Germinal center (tissue), 1 donor: ENCODE measurements at places on chromosomes 2 and 18.

DNA sequence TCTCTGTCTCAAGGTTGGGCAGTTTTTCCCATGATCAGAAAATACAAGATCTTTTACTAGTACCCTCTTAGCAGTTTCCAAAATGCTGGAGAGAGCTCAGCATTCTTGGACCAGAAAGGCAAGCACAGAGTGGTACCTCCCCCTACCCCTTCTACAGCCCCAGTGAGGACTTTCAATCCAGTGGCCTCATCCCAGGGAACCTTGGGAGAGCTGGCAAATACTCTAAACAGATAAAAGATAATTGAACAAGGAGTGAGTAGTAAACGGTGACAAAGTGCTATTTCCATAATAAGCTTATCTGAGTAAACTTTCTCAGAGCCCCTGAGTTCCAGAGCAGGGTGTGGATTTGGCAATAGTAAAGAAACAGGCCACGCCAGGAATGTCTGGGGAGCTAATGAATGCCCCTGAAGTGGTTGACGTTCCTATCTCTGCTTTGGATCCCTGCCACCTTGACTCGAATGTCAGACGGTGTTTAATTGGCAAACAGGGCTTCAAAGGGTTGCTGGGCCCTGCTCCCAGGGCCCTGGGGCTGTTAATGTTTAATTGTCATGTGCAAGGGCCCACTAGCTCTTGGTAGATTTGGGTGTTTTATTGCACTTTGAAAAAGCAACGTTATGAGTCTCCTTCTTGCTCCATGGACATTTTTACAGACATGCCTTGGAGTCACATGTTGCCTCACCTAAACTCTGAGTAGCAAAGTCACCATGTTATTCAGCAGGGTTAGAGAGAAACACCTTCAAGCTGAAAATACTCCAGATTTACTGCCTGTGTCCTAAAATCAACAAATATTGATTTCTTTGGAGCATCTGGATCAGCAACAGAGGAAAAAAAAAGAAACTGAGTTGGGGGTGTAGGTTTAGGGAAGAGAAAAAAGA is 239.9 kb downstream of the CYRIA start:
- no peak for DNase-seq

DNA sequence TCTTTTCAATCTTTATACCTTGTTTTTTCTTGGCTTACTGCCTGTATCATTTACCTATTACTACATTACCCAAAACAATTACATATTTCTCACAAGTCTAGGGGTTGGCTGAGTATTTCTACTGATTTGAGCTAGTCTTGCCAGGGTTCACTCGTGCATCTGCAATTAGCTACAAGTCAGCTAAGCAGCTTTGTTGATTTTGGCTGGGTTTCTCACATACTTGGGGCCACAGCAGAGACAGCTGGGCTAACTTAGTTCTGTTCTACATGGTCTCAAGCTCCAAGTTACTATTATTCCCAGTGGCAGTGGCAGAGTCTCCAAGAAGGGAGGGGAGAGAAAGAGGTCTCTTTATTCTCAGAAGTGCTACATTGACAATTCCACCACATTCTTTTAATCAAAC is 54.7 kb upstream of the SP5 start:
- no peak for DNase-seq

DNA sequence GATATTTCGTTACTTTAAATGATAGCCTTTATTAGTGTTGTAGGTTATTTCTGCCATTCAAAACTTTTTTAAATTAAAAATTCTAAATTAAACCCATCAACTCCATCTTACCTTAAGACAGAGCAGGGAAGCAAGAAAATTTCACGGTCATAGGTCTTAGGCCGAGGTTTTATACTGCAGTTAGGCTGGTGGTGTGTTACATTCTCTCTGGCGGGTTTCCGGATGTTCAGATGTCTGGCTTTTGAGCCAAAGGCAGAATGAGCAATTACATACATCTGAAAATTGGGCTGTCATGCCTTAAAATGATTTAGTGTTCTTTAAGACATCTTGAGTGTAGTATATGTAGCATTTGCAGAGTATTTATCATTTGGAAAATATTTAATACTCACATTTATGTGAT is 27.9 kb downstream of the GLS start:
- DNase-seq: no peak

DNA sequence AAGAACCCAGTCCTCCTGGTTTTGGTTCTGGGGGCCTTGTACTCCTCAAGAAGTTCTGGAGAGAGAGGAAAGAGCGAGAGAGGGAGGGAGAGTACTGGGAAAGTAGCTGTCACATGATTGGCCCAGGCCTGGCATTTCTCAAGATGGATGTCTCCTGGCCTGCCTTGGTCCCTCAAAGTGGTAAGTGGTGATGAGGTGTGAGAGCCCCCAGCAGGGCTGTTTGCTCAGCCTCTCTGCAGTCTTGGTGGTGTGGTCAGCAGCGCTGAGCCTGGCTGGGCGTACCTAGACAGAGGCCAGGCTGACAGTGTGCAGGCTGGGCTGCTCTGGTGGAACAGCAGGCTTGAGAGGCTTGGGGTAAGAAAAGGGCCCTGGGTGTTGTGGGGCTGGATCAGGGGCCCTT is 2.5 kb downstream of the SPEG start:
- no peak for DNase-seq

DNA sequence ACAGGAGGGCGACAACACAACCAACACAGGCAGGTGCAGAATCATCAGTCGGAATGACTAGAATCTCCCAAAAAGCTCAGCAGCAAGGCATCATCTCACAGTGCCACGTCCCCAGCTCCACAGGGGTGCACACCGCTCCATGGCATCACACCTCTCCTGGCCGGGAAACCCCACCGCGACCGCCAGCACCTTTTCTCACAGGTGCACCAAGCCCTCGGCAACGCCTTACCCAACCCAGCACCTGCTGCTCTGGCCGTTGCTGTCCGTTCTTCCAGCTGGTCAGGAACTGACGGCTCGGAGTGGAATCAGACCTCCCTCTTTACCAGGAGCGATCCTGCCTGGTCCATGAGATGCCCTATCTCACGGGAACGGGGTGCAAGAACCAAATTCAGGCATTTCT is 61.3 kb downstream of the ZNF516 start:
- no peak for DNase-seq
